A172 (cell line): ENCODE measurements at places on chromosomes 12 and 14. TPM values are rescaled to one million over a fixed set of nuclear protein-coding genes. Genes with fewer than 3 reads are reported as not detected.

COCH gene
- 4.1 and 4.8 TPM in 2 replicates for total RNA-seq

ITGA7 gene
- total RNA-seq, result 7.8 and 10.7 TPM in 2 replicates

PLXNC1 gene
- 0.07 and 0.29 TPM in 2 replicates for total RNA-seq

AQP6 gene
- total RNA-seq, result not detected in 2 replicates

SYNE3 gene
- total RNA-seq, result 0.14 and 0.91 TPM in 2 replicates

SLC6A12 gene
- 0.10 TPM in 1 of 2 replicates, not detected in the other for total RNA-seq
